ENCODE measurements at places on chromosomes 13 and 19.

GRCh38 chr13:99056381-99057014 lies 78.6 kb upstream of the DOCK9 start:
- no peak for DNase-seq

DNA sequence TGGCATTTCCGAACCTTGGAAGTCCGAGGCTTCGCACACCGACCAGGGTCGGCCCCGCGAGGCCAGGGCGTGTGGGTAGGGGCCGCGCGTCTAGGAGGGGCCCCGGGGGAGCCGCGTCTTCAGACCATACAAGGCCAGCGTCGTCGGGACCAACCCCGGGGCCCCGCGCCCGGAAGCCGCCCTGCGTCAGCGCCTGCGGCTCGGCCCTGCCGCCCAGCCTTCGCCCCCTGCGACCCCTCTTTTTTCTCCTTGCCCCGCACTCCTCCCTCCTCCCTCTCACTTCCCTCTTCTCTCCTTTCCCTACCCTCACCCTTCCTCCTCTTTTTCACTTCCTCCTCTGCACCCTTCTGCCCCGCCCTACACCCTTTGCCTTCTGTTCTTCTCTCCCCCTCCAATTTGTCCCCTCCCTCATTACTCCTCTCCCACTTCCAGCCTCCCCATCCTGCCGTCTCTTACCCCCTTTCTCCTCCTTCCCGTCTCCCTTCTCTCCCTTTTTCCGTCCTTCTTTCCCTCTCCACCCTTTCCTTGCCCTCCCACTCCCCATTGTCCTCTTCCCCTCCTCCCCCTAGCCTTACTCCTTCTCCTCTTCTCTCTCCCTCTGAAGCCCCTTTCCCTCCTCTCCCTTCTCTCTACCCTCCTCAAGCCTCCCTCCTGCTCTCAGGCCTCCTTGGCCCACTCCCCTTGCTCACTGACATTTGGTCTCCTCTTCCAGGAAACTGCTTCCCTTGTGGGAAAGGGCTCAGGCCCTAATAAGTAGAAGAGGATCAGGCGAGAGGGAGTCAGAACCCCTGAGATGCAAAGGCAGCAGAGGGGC lies 2.2 kb upstream of the PLEKHG2 start:
- peak; percentile 61 for DNase-seq

DNA sequence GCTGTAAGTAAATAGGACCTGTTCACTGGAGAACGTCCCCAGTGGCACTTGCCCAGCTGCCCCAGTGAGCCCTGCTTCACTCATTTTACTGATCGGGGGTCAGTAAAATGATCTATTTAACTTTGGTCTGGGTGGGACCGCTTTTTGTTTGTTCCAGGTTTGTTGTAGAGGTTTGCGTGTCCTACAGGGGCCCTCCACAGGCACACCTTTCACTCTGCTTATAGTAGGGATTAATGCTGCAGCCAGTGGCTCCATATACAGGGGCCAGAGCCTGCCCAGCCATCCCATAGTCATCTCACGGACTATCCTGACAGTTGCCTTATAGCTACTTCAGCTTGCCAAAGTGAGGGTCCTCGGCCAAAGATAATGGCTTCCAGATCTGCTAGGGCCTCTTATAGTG lies 104.1 kb downstream of the DNAJC3 start:
- DNase-seq, result no peak

GRCh38 chr19:11674067-11674492 lies 64.7 kb downstream of the ZNF823 start:
- DNase-seq, result no peak

GRCh38 chr13:114062754-114063153 lies 69.7 kb downstream of the RASA3 start:
- DNase-seq, result no peak
